ENCODE measurements at places on chromosomes 4 and X.
A peak's percentile ranks its signal among the peaks of the same experiment; 100 is the strongest.

GRCh38 chr4:127463883-127464282 is 168.9 kb upstream of the INTU start:
- DNase-seq = no peak

GRCh38 chr4:6293097-6293445 is 23.4 kb downstream of the WFS1 start:
- DNase-seq = no peak

- DNase-seq = no peak
Measured at GRCh38 chr4:174590336-174590735, 68.0 kb upstream of the HPGD start.

GRCh38 chr4:131137196-131137595 is 2011.9 kb upstream of the PCDH10 start:
- DNase-seq = no peak

DNA sequence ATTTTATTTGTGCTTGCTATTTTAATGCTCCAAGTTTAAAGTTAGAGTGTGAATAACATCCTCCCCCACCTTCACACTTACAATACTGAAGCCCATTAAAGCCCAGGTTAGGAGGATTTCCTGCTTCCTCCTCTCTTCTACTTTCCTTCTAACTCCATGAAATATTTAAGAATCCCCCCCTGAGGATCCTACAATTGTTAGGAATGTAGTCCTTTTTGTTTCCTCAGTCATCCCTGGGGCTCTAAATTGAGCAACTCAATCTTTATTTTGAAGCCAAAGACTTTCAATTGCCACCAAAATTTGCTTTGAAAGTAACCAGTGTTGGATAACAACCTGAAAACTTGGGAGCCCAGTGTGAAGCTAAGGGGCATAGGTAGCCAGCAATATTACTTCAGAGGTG is 276.9 kb downstream of the FAM47A start:
- no peak for DNase-seq

DNA sequence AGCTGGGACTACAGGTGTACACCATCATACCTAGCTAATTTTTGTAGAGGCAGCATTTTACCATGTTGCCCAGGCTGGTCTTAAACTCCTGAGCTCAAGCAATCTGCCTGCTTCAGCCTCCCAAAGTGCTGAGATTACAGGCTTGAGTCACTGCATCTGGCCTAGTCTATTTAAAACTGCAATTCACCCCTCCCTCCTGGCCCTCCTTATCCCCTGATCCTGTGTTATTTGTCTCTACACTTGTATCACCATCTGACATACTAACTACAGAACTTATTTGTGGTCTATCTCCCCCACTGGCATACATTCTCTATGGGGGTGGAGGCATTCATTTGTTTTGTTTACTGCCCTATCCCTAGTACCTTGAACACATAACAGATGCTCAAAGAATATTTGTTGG is 23.7 kb downstream of the CC2D2A start:
- no peak for DNase-seq

GRCh38 chrX:153875391-153876111 is 10.4 kb downstream of the L1CAM start:
- peak; percentile 46 for DNase-seq

DNA sequence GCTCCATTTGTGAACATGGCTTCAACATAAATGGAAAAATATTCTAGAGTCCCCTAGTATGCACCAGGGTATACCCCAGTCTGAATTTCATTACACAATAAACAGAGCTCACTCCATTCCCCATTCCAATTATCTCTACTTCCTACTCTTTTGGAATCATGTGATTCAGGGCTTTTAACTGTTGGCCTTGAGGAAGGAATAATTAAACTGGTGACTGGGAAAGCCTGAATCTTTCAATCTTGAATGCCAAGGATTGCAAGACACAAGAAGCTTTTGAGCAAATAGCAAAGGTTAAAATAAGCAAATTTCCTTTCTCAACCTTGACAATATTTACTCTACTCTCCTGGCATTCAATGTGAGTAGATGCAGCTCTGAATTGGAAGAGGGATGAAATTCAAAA is 77.5 kb upstream of the INPP4B start:
- no peak for DNase-seq

- DNase-seq = no peak
Measured at GRCh38 chr4:83075311-83076095, 39.0 kb downstream of the PLAC8 start.

GRCh38 chr4:184978211-184978610 is 40.1 kb upstream of the HELT start:
- no peak for DNase-seq

GRCh38 chr4:151324752-151325110 is 674 bp downstream of the SH3D19 start:
- DNase-seq = no peak

DNA sequence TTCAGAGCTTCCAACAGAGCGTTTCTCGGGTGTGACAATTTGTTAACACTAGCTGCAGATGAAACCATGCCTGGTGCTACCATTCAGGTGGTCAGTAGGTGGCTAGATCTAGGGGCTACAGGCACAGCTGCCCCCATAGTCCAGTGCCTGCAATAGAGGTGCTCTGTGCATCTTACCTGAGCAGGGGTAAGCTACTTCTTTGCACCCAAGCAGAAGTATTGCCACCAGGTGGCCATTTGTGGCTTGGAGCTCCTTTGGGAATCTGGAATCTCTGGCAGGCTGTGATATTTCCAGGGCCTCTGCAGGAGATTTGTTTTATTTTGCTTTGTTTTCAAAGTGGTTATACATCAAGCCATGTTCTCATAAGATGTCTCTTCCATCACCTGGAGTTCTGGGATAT is 170.7 kb upstream of the PUDP start:
- no peak for DNase-seq

DNA sequence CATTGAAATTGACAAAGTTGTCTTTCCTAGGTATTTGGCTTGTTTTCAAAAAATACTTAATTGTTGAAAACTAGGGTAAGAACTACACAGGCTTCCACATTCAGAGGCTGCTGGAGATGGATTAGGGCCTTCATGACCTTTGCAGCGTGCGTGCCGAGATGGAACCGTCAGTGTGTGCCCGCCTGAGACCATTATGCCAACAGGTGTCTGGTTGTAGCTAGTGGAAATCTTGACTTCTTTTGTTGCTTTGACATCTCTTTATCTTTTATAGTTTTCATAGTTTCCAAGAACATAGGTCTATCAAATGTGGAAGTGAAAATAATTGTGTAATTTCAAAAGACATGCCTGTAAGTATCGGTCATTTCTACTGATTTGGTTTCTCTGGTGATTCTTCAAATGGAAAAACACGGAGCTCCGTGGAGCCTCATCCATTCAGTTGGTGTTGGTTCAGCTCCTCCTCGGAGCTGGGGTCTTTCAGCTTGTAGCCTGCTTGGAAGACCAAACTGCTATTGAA is 38.9 kb upstream of the CLCN4 start:
- no peak for DNase-seq

DNA sequence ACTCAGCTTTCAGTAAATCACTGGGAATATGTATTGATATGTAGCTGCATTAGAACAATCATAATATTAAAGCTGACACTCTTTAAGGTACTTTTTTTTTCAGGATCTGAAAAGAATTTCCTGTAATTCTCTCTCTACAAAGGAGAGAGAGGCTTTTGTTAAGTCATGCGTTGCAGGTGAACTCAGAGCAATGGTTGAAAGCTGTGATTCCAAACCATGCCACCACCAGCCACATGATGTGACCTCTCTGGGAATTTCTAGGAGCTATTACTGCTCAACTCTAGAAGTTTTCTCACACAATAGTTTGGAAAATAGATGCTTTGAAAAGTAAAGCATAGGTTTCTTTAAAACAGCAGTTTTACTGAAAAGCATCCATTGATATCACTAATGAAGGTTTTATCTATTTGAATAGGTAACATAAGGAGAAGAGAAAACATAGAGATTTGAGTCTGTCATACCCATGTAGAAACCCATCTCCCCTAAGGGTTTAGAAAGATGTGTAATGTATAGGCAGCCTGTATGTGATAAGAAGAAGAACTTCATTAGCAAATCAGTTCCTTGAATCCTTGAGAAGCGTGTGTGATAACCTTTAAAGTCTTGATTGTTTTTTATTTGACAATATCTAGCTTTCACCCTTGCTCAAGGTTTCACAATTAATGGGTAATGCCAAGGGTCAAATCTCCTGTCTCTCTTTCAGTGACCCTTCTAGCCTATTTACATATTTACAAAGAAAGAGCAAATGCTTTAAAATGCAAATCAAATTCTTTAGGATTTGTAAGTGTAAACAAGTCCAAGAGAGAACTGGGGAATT is 161.0 kb upstream of the ANKRD50 start:
- DNase-seq = no peak

GRCh38 chr4:156781852-156782251 is 189.7 kb downstream of the PDGFC start:
- DNase-seq = no peak

DNA sequence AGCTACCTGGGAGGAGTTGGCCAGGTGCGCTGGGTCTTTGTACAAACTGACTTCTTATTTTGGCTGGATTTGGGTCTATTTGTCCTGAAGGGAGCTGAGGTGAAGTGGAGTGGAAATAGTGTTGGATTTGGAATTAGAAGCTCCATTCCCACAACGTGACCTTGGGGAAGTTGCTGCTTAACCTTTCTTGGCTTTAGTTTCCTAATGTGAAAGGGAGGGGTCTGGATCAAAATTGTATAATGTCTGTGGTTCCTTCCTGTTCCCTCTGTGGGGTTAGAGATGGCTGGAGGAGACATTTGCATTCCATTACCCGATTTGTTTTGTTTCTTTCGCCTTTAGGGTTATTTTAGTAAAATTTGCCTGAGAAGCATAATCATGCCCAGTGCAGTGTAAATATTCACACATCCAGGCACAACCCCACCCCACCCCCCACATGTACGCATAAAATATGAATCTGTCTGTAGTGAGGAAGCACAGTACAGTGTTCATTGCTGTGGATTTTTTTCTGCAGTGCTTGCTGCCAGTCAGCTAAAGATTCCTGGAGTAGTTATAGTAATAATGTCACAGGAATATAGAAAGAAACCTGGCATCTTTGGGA is 21.5 kb downstream of the JADE1 start:
- DNase-seq = no peak

DNA sequence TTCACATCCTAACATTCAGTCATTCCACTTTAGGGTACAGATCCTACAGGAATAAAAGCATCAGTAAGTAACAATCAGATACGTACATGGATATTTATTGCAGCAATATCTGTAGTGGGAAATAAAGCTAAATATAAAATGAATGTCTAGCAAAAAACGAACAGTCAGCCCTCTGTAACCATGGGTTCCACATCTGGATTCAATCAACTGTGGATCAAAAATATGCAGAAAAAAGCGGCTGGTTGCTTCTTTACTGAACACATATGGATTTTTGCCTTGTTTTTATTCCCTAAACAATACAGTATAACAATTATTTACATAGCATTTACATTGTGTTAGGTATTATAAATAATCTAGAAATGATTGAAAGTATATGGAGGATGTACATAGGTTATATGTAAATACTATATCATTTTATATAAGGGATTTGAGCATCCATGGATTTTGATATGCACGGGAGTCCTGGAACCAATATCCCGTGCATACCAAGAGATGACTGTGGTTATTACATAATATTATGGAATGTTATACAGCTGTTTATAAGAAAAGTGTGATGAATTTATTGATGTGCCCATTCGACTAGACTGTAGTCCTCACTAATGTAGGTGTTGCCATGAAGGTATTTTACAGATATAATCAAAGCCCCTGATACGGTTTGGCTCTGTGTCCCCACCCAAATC is 132.8 kb downstream of the ARHGEF9 start:
- DNase-seq = no peak

DNA sequence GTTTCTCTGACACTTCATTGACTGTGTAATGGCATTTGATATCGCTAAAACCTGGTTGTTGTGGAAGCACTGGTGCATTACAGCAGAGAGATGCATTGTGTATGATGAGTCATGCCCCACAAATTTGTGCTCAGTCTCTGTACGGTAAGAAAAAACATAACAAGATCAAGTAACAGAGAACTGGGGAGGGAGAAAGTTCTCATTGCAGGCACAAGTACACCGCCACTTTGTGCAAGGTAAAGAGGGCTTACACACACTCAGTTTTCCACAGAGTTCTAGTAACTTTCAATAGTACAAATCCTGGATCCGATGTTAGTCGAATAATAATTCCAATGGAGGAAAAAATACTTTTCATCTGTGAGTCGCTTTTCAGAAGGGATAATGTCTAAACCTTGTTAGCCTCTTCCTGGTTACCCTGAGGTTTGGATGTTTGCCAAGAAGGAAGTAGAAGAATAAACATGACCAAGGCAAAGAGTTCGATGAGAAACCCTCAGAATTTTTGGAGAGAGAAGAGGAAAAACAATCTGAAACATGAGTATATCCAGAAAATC is 512.5 kb upstream of the SLIT2 start:
- no peak for DNase-seq

- DNase-seq = no peak
Measured at GRCh38 chr4:141462361-141462760, 174.0 kb upstream of the IL15 start.

DNA sequence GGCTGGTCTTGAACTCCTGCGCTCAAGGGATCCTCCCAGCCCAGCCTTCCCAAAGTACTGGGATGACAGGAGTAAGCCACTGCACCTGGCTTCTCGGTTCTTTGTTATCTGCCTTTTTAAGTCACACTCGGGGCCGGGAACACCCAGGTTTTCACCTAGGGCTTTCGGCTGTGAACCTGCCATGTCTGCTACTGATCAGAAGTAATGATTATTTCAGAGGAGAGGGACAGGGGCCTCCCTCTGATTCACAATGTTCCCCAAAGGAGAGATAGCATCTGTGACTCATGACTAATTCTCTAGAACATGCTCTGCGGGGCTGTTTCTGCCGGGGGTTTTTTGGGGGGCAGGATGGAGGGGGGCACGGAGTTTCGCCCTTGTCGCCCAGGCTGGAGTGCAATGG is 26.9 kb downstream of the CRLF2 start:
- no peak for DNase-seq

GRCh38 chrX:23228950-23229448 is 105.7 kb upstream of the PTCHD1 start:
- no peak for DNase-seq

- DNase-seq = no peak
Measured at GRCh38 chr4:83852085-83852451, 316.2 kb downstream of the GPAT3 start.

GRCh38 chrX:55342533-55343501 is 78.1 kb upstream of the PAGE3 start:
- peak; percentile 55 for DNase-seq

DNA sequence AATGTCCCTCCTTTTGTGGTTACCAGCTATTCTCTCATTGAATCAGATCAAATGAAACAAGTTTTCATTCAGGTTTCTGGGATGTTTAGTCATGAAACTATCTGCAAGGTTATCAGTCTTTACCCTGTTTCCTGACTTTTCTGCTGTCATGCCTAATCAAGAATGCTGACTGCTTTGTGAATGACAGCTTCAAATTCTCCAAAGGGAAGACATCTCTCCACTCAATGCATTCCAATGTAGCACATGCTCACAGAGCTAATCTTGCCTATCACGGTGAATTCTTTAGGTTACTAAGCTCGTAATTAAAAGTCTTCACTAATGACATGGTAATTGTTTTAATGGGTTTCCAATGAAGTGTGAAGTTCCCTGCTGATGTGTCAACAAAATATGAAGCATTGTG is 1068.5 kb downstream of the PCDH7 start:
- DNase-seq = no peak

Data from MM.1S (cell line).